DMS 273 treated with DMSO at 0.1 percent for 48 hours (cell line): ENCODE measurements at places on chromosomes 11 and 22.

- DNase-seq: no peak
These were observed 24.8 kb downstream of the CTNND1 start for GRCh38 chr11:57786436-57786835.

- peak; percentile 6 for DNase-seq
These were observed 150.5 kb downstream of the FEZ1 start for GRCh38 chr11:125345421-125346178.

DNA sequence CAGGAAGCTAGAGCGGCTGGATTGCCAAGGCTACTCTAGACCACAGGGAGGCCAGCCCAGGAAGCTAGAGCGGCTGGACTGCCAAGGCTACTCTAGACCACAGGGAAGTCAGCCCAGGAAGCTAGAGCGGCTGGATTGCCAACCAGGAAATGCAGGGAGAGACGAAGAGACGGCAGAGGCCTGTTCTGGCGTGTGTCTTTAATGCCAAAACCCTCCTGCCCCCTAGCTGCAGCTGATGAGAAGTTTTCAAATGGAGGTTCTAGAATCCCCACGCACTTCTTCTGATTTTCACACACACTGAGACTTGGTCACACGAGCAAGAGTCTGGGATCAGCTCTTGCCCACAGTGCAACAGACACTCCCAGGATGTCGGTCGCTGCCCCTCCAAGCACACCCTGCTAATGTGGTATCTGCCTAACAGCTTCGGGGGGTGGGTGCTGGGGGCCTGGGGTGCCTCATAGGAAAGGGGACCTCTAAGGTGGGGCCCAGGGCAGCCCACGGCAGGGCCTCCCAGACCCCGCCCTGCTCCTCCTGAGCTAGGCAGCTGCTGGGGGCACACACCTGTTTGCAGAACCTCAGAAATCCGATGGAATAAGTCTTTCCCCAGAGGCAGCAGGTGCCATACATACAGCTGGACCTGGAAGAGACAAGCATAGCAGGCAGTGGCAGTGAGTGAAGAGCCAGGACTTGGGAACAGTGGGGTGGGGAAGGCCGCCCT is 28.5 kb downstream of the MAFF start:
- DNase-seq: no peak

GRCh38 chr22:49393526-49393925 is 434.1 kb downstream of the BRD1 start:
- no peak for DNase-seq

DNA sequence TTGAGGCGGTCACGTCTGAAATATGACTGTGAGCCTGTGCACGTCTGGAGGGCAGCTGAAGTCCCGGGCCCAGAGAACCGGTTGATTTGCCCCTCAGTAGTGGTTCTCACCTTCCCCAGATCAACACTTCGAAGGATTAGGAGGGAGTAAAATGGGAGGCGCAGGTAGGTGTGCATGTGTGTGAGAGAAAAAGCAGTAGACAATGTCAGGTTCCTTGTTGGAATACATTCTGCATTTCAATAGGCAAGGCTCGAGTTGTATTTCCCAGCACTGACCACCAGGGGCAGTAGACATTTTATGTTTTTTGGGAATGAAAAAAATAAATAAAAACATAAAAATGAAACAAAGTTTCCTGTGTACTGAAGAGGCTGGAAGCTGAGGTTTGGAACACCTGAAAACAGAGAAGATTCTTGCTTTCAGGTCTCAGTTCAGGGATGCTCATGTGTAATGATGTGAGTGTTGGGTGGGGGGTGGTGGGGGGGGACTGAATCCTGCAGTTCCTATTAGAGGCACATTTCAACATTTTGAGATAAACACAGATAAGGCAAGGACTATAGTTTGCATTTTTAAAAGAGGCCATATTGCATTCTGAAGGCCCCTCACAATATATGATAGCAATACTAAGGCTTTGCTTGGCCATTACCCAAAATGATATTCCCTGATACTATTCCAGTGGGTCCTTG is 333.9 kb downstream of the CADM1 start:
- DNase-seq: no peak
